ENCODE measurements at places on chromosomes 11 and 22.

GRCh38 chr22:48105259-48105658 lies 1342.8 kb downstream of the TBC1D22A start:
- DNase-seq, result no peak

DNA sequence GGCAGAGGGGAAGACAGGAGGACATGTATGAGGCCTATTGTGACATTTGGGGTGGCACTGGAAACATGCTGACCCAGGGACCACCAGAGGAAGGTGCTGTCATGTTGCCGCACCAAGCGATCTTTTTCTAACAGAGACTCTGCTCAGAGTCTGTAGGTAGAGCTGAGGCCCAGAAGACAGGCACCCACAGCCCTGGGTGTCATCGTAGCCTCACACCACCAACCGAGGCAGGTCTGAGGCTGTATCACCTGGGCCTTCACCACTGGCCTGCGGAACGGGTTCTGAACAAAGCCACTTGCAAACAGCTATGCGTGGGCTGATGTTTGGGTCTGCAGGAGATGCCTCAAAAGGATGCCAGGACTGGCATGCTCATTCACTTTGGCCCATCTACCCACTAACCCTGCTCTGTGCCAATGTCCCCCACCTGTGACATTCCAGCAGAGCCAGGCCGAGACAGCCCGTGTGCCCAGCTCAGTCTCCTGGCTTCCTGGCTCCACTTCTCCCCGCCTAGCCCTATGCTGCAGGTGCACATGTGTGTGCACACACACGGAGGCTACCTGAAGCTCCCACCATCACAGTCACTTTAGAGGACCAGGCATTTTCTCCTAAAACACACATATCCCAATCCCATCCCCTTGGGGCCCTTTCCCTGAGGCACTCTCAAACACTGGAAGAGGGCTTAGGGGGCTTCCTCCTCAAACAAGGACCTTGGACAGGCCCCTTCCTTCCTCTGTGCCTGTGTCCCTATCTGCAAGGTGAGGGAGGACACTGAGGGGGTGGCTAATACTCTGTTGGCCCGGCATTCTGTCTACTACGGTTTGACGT lies 3.6 kb downstream of the TRIM29 start:
- no peak for DNase-seq

- no peak for DNase-seq
Measured at GRCh38 chr11:75454987-75455386, 22.0 kb upstream of the KLHL35 start.

DNA sequence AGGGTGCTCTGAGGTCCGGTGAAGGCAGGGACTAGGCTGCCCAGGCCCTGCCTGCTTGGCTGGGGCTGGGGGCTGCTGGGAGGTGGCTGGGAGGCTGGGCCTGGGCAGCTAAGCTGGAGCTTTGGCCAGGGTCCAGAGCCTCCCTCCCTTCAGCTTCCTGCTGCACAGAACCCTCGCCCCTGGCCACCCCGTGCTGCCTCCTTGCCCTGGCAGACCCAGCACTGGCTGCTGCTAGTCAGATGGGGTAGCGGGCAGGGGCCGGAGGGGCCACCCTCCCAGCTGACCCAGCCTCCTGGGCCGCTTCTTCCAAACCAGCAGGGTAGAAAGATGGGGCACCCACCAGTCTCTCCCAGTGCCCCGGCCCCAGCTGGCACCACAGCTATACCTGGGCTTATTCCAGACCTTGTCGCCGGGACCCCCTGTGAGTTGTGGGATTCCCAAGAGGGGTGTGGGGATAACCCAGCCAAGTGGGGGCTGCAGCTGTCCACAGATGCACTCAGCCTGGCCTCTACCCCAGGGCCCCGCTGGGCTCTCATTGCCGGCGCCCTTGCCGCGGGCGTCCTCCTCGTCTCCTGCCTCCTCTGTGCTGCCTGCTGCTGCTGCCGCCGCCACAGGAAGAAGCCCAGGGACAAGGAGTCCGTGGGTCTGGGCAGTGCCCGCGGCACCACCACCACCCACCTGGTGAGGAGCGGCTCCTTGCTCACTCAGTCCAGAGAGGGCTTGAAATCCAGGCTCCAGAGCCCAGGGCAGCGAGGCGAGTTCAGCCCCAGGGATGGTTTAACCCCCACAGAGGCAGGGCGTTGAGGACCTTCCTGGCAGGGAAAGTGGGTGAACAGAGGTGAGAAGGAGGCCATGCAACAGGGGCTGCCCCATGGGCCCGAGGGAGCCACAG lies at the start of gene SYT8:
TSS of gene SYT8 (plus strand) at position 212 of the 892 bp plus-strand sequence. CDS start at position 328, 116 bp downstream.
- DNase-seq, result no peak

- no peak for DNase-seq
Measured at GRCh38 chr11:118917481-118918127, 8.1 kb downstream of the BCL9L start.
